ENCODE measurements at places on chromosomes 13 and 19.

- no peak for DNase-seq
These were observed 4.2 kb downstream of the B3GNT8 start for GRCh38 chr19:41422955-41423354.

DNA sequence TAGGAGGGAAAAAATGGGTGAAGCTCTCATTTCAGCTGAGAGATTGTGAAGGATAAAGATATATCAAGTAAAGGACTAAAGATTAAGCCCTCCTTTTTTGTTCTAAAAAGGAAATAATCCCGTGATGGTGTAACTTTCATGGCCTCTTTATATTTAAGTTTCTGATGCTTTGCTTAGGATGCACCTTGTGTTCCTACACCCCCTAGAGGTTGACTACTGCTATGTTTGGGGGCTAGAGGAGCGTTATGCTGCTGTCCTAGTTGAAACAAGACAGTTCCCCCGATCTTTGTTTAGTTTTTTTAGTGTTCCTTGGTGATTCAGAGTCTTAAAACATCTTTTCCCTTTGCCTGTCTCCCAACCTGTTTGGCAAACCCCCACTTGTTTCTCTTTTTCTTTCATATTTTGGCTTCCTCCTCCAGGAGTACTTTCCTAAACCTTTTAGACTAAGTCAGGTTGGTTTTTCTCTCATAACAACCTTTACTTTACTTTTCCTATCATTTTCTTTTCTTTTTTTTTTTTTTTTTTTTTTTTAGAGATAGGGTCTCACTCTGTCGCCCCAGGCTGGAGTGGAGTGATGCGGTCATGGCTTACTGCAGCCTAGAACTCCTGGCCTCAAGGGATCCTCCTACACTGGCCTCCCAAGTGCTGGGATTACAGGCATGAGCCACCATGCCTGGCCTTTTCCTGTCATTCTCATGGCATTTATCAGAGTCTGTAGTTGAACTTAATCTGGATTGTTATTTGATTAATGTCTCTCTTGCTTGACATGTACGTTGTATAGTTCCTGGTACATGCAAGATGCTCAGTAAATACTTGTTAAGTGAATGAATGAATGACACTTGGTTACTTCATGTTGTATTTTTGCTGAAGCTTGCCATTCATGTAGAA lies 2.8 kb downstream of the UBA2 start:
- no peak for DNase-seq

DNA sequence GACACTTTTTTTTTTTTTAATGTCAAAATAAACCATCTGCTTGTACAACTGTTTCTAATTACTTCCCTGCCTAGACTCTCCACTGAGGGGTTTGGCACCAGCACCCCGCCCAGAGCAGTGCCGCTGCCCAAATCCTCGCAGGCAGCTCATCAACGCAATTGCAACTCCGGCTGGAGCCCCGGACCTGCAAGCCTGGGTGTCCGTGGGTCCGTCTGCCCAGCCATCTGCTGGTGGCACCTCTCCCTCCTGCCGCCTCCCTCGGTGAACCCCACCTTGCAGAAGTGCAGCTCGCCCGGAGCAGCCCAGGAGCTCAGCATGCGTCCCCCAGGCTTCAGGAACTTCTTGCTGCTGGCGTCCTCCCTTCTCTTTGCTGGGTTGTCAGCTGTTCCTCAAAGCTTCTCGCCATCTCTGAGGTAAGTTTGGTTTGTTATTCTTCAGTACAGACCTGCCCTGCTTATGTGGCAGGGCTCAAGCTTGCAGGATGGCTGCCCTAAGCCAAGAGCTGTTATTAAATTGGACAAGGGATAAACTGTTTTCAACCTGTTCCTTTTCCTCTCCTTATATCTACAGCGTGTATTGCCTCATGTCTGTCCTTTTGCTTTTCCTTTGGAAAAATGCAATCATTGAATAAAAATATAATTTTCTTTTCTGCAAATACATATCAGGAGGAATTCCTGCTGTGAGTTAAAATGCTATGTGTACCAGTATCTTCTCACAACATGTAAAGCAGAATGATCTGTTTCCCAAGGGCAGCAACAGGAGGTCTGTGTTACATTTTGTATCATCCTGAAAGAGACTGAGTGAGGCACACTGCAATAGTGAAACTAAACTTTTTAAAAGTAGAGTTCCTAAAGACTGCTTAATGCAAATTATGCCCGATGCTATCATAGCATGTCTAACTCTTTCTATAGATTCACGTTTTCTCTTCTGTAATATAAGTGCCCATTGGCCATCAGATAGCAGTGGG lies at the start of gene ITGBL1:
ITGBL1 (plus strand) TSS at position 157 of the 967 bp plus-strand sequence; CDS start at position 316, 159 bp downstream.
- DNase-seq: no peak

DNA sequence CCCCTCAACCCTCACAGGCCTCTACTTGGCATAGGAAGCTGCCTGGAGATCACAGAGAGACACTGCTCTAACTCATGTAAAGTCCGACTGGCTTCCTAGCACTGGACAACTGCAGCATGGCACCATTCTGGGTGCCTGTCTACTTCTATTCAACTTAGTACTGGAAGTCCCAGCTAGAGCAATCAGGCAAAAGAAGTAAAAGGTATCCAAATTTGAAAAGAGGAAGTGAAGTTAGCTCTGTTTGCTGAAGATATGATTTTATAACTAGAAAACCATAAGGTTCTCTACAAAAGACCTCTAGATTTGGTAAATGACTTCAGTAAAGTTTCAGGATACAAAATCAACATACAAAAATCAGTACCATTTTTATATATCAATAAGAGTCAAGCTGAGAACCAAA lies 1017.6 kb downstream of the PCDH9 start:
- DNase-seq: no peak

- DNase-seq: no peak
These were observed 2.0 kb downstream of the NACC1 start for GRCh38 chr19:13120031-13120430.

DNA sequence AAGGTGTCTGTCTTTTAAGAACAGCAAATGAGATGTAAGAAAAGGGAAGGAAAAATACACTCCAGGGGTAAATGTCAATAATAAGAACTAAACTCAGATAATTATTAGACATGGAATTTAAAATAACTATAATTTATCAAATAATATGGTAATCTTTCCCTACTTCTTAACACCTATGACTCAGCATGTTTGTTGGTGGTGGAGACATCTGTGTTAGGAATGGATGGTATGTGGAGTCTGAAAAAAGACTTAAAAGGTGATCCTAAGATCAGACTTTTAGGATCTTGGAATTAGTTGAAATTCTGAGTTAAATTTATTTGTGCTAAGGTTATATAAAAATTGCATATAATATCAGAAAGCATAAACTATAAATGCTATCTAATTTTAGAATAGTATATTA lies 915.1 kb downstream of the SLITRK5 start:
- DNase-seq: no peak

DNA sequence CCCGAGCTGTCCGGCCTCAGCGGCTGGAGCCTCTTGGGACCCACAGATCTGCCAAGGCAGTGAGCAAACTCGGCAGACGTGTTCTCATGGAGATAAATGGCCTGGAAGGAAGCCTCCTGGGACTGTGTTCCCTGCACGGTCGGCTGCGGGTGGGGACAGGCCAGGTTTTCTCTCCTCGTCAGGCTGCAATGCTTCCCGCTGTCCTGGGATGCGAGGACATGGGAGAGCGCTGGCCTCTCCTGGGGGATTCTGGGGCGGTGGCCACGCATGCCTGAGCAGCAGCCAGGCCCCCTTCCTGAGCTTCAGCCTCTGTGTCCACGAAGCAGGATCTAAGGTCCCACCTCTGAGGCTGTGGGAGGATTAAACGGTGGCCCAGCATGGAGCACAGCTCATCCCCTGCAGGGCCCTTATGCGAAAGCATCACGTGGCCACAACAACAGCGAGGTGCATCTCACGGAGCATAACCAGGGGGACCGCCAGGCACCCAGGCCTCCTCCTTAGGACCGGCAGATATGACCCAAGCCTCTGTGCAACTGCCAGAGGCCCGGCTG lies 21.2 kb upstream of the C13orf46 start:
- no peak for DNase-seq

DNA sequence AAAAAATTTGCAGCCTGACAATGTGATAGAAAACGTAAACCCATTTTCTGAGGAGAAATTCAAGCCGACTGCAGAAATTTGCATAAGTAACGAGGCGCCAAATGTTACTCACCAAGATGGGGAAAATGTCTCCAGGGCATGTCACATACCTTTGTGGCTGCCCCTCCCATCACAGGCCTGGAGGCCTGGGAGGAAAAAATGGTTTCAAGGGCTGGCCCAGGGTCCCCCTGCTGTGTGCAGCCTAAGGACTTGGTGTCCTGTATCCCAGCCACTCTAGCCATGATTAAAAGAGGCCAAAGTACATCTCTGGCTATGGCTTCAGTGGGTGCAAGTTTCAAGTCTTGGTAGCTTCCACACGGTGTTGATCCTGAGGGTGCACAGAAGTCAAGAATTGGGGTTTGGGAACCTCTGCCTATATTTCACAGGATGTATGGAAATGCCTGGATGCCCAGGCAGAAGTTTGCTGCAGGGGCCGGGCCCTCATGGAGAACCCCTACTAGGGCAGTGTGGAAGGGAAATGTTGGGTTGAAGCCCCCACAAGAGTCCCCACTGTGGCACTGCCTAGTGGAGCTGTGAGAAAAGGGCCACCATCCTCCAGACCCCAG lies 1842.3 kb downstream of the PCDH9 start:
- no peak for DNase-seq

DNA sequence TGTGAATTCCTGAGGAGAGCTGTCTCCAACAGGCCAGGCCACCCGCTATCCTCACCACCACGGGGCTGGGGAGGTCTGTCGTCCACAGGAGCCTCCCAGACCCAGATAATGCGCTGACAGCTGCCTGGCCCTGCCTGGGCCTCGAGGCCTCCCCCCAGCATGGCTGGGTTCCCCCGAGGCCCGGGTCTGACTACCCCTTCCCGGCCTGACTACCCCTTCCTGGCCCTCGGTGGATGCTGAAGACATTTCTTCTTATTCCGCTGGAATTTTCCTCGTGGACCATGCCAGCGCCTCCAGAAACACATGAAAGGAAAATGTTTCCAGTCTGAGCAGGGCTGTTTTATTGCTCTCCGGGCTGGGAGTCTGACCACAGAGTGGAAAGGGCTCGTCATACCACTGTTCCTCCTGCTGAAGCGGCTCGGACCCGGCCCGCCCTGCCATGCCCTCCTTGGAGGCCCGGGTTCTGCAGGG lies 16.8 kb upstream of the COMP start:
- no peak for DNase-seq

DNA sequence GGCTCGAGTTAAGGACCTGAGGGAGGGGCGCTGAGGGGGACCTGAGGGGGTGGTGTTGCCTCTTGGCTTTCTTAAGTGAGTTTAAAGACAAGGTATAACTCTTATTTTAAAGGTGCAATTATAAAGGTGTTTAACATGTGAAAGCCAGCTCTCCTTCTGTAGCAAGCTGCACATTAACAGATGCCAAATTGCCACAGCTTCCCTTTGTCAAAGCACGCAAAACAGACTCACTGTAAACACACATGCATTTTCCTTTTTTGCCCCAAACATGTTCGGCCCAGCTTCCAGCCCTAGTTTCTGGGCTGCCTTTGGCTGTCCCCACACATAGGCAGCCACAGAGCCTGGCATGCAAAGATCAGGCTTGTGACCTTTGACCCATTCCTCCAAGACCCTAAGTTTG lies 111.9 kb downstream of the SLC7A1 start:
- DNase-seq: no peak

- DNase-seq: no peak
These were observed 12.7 kb upstream of the ZNF724 start for GRCh38 chr19:23262920-23263319.

GRCh38 chr13:112457485-112457884 lies 81.3 kb downstream of the SPACA7 start:
- no peak for DNase-seq

- DNase-seq: no peak
These were observed 99.6 kb upstream of the MBNL2 start for GRCh38 chr13:97122381-97122996.

DNA sequence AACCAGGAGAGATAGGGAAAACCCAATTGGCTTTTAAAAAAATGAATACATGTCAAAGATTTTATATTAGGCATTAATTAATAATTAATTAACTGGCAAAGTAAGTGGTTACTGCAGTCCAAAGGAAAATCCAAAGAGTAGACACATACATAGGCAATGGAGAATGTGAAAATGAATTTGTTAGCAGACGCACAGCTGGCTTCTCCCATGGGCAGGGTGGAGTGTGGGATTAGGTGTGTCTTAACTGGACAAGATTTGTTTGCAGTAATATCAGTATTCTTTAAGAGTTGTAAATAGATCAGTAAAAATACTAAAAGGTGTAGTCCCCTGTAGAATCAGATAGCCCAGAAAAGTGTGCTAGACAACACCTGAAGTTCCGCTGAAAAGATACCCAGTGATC lies 58.7 kb downstream of the DHRS12 start:
- no peak for DNase-seq

GRCh38 chr13:34412295-34412694 lies 529.8 kb upstream of the NBEA start:
- DNase-seq: no peak

GRCh38 chr13:88217372-88217771 lies 546.2 kb downstream of the SLITRK5 start:
- DNase-seq: no peak

DNA sequence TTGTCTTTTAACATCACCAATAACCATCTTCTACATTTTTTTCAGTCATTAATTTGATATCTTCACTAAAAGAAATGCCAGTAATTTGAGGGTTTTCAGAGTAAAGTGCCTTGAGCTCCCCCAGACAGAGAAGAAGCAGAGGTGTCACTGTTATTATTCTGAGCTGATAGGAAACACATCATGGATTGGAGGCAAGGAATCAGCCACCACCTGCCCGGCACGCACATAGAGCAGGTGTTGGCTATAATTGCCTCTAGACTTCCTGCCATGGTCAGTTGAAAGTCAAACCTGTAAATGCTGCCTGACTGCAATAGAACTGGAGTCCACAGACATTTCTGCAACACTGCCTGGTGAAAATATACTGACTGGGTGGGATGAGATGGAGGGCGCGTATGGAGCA lies 776.6 kb downstream of the UQCRFS1 start:
- DNase-seq: no peak

- no peak for DNase-seq
These were observed 34.4 kb downstream of the PEPD start for GRCh38 chr19:33486936-33487811.

- DNase-seq: no peak
These were observed 212.8 kb downstream of the SLITRK6 start for GRCh38 chr13:85586422-85586831.

DNA sequence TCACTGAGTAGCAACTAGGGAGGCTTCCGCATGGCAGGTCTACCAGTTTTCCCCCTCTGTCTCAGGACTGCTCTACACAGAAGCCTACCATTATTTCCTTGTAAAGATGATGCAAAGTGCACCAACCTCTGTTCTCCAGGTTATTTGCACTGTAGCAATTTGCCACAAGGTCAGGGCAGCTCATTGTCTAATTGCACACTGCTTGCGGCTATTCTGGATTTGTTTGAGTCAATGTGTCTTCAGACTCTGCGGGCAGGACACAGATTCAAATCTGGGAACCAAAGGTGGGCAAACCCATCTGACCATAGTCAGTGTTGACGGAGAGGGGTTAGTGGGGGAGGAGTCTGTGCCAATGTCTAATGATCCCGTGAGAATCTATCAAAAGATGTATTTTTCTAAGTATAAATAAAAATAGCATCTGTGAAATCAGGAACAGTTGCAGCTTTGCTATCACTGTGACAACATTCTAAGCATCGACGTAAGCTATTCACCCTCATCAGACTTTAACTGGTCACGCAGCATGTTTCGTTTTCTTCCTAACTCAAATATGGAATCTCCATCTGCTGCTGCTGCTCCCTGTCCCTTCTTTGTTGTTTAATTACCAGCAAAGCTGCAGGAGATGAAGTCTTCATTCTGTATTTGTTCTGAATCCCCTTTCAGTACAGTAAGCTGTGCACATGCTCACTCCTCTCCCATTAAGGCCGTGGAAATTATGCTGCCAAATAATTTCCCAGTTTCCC lies 26.4 kb downstream of the CYSLTR2 start:
- no peak for DNase-seq

- no peak for DNase-seq
These were observed 62.8 kb downstream of the RGCC start for GRCh38 chr13:41520016-41520659.

Data from NCI-H187 treated with DMSO at 0.1 percent for 48 hours (cell line).